ENCODE measurements at places on chromosomes 5 and 9.

DNA sequence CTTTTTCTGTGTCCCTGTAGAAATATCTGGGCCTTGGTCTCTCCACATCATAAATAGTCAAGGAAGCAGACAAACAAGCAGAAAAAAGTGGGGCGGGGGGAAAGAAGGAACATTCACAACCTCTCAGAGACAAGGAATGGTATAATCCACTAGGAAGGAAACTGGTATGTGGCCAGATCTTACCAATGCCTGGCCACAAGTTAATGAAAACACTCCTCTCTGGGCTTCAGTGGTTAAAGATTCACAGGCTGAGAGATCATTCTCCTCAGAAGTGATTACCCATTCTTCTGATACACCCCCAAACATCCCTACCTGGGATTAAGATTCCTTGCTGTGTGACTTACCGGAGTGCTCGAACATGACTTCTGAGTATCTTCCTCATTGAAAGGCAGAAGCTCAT lies 290.6 kb downstream of the MARCHF11 start:
- no peak for DNase-seq

DNA sequence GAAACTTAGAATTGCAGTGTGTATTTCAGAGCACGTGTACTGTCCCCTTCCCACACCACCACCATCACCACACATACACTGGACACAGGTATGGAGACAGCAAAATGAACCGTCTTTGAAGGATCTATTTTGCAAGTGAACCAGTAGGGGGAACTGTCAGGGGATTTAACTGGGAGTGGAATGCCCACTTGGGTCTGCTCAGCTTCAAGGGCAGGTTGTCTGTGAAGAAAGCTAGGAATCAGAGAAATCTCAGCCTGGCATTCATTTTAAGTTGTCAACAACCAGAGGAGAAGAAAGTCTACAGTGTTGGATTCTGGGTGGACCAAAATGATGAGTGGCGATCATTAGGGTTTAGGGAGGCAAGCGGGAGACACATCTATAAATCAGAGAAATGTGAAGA lies 147.0 kb downstream of the DCP2 start:
- DNase-seq: no peak

GRCh38 chr9:126155756-126156664 lies 170.6 kb upstream of the MVB12B start:
- DNase-seq: no peak

- DNase-seq: no peak
These were observed 859.1 kb downstream of the MAT2B start for GRCh38 chr5:164364237-164365208.

DNA sequence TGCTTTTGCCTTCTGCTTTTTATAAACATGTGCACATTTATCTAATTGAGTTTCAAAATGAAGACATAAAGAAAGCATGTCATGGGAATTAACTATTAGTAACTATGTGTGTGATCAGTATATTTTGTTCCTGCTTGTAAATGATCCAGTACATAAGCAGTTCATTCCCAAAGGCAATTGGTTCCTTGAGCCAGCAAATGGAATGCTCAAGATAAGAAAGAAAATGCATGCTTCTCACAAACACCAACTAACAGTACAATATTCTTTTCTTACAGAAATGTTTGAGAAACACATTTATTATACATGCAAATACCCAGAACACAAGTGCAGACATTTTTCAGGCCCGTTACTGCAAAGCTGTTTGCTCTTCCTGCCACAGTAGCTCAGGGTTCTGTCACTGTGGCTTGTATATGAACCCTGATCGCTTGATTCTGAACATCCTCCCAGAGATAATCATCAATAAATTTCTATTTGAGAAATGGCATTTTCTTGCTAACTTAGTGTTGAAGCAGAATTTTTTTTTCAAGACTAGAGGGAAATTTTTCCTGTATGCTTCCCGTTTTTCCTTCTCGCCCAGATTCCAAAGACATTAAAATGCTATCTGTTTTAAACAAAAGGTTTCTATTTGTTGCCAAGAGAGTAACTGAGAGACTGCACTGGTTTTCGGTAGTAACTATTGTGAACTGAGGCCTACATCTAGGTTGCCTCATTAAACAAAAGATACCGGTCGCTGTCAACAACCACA lies 1.9 kb downstream of the GNAQ start:
- DNase-seq: peak; percentile 51

- DNase-seq: no peak
These were observed 104.3 kb upstream of the ARRDC3 start for GRCh38 chr5:91487420-91487819.

DNA sequence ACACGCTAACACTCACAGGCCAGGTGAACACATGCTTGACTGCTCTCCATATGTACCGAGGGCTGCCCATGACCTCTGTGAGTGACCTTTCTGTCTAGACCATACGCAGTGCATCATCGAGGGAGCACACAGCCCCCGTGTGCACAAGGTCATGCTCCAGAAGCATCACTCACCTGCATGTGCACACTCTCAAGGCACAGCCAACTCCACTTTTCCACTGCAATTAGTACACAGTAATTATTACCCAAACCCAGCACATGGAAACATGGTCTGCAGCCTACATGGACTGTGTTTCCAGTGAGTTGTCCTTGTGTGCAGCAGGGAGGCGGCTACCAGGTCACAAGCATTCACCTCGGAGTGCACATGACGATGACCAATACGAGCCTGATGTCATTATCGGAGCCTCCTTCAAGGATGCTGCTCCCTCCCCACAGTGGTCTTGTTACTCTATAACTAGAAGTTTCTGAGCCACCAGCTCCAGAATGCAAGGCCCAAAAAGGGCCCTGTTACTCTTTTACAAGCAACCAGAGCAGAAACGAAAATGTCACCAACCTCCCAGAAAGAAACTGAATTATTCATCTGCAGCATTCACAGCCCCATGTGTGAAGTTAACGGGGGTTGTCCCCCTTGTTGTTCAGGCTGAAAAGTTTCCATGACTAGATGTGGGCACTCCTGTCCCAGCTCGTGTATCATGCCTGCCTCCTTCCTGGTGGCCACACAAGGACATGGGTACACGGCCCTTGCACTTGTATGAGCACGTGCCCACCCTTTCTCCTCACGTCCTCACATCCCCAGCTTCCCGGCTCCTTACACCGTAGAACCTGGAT lies 31.2 kb downstream of the SEMA4D start:
- no peak for DNase-seq

DNA sequence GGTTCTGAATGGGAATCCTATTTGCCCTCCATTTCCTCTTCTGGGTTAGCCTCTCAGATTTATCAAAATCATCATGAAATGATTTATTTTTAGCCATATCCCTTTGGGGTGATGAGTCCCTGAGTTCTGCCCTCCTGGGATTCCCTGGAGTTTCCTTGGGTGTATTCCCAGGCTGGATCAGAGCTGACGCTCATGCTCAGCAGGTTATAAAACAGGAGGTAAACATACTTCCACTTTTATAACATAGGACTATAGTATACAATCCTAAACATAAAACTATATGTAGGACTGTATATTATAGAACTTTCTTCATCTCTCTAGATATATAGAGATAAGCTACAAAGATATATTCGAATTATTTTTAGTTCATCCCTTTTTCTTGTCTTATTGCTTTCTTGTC lies 4.4 kb upstream of the PRRX2 start:
- DNase-seq: no peak

- DNase-seq: no peak
These were observed 302.6 kb upstream of the ADAMTS16 start for GRCh38 chr5:4837489-4838058.
